Umbilical cord (tissue), 2 donors: ENCODE measurements at places on chromosomes 6 and 20. TPM values are rescaled to one million over a fixed set of nuclear protein-coding genes. Genes with fewer than 3 reads are reported as not detected.

- no peak for DNase-seq
Observed at GRCh38 chr20:58569241-58570125, 54.3 kb upstream of the APCDD1L start.

GRCh38 chr6:47355496-47355895 is 45.8 kb upstream of the TNFRSF21 start:
- DNase-seq, result no peak

SAMHD1 gene
- 75.8 TPM for total RNA-seq

DNA sequence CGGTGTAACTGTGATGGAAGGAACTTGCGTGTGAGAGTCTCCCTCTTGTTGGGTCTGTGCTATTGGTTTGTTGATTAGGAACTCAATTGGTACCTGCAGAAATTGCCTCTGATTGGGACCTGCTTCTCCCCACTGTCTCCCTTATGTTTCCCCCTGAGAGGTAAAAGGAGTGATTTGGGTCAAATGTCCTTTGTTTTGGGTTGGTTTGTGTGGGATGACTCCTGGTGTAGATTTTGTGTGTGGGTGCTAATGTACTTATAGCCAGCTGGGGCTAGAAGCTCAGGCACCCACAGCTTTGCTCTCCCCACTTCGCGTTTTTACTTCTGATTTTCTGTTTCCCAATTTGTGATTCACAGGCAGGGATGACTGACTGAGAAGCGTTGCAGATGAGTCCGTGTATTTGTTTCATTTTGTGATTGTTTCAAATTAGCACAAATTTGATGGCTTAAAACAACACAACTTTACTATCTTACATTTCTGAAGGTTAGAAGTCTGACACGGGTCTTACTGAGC is 79.1 kb downstream of the UTRN start:
- no peak for DNase-seq

DNA sequence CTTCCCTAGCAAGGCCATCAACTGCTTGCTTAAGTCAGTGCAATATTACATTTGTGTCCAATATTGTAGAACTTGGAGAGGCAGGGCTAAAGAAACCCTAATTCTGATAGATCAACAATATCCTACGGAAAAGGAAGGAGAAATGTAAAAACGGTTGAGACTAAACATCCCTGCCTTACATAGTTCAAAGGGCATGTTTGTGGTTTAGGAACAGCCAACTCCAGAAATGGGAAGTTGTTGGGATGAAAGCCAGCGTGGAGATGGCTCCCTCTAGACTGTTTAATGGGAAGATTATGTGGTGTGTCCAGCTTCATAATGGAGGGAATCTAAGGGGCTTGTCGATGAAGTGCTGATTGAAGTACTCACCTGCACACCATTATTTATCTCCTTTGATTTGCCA is 145.3 kb upstream of the TENT5A start:
- DNase-seq, result no peak
